ENCODE measurements at places on chromosomes 4 and X.

DNA sequence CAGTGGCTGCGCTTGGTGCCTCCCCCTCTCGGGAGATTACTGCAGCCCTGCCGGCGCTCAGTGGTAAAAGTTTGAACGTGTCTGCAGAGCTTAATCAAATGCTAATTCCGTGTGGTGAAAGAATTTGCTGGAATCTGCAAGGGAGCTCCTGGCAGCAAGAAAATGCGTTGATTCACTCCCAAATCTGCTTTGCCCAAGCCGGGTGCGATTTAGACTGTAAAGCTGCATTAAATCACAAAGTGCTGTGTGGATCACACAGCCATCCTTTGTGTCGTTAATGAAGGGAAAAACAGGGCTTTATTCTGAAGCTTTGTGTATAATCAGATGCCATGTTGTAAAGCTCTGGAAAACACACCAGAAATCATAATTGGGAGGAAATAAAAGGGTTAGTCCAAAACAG lies 444.1 kb downstream of the BCOR start:
- no peak for DNase-seq

GRCh38 chr4:137300776-137301175 lies 231.5 kb downstream of the PCDH18 start:
- no peak for DNase-seq

DNA sequence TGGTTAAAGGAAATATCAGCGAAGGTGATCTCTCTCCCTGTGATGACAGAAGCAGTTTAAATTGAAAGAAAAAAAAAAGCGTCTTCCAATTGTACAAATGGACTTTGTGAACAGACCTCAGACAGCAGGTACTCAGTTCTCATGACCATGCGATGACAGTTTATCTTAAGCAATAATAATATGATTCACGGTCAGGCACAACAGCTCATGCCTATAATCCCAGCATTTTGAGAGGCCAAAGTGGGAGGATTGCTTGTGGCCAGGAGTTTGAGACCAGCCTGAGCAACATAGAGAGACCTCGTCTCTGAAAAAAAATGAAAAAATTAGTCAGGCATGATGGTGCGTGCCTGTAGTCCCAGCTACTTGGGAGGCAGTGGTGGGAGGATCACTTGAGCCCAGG lies 51.0 kb downstream of the RELL1 start:
- DNase-seq = no peak

- no peak for DNase-seq
These were observed 32.0 kb downstream of the PTPN13 start for GRCh38 chr4:86626066-86626465.

DNA sequence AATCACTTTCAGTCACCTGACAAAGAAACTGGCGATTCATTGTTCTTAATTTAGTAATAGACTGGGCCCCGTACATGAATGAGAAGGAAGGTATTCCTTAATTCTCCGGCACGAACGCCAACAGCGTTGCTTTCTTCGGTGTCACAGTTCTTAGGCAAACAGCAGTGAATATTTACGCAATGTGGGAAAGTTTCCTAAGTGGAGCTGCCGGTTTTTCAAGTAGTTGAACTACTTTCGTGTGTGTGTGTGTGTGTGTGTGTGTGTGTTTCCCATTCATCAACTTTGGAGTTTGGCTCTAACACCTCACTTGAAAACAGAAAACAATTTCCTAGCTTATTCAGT lies 651 bp downstream of the NXT2 start:
- DNase-seq = no peak

- DNase-seq = no peak
These were observed 194.7 kb upstream of the TLL1 start for GRCh38 chr4:165678236-165678935.

DNA sequence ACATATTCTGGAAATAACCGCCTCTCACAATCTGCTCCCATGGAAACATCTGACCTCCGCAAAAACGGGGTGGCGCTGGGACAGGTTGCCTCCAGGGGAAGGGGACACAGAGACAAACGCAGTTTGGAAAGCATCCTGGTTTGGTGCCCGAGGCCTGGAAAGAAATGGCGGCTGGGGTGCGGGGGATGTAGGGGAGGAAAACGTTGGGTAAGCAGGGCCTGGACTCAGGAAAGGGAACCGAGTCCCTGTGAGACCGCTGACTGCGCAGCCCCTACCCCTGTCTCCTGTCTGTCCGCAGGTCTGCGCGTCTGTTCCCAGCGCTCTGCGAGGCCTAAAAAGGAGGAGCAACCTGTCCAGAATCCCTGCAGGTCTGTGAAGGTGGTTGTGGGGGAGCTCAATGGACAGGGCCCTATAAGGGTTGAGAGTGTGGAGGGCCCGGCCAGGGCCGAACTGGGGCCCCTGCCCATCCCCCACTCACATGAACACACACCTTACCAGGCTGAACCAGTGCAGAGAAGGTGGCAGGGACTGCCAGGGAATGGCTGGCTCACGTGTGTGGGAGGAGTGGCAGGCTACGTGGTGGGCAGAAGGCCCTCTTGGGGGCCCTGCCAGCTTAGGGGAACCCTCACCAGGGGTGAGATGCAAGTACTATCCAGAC lies 672 bp downstream of the TCEAL3 start:
- DNase-seq = peak; percentile 1

DNA sequence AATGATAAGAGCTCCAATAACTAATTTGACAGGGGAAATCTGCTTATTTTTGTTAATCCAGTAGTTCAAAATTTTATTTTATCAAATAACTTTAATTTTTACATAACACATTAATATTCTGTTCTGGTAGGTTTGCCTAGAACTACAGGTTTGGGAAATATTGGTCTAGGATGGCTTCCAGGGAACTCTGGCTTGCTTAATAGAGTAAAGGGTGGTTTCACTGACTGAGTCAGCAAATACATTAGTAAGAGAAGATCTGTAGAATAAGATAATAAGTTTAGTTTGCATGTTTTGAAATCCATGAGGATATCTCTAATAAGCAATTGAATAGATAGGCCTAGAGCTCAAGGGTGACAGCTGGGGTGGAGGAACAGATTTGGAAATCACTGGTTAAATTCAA lies 500.7 kb downstream of the ZNF674 start:
- DNase-seq = no peak

DNA sequence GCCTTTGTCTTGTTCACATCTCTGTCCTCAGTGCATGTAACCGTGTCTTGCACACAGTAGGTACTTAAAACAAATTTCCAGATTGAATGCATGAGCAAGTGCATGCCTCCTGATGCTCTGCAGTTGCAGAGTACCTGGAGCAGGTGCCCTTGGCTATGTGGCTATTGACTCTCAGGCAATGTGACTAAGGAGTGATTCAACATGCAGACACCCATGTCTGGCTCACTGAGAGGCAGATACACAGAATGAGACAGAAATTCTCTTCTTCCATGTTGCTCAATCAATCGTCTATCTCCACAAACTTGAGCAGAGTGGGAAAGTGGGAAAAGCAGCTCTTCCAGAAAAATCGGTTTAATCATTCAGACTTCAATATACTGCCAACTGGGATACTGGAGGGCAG lies 111.0 kb downstream of the CHRDL1 start:
- no peak for DNase-seq

- no peak for DNase-seq
These were observed 40.0 kb downstream of the PCDH10 start for GRCh38 chr4:133189147-133189517.

DNA sequence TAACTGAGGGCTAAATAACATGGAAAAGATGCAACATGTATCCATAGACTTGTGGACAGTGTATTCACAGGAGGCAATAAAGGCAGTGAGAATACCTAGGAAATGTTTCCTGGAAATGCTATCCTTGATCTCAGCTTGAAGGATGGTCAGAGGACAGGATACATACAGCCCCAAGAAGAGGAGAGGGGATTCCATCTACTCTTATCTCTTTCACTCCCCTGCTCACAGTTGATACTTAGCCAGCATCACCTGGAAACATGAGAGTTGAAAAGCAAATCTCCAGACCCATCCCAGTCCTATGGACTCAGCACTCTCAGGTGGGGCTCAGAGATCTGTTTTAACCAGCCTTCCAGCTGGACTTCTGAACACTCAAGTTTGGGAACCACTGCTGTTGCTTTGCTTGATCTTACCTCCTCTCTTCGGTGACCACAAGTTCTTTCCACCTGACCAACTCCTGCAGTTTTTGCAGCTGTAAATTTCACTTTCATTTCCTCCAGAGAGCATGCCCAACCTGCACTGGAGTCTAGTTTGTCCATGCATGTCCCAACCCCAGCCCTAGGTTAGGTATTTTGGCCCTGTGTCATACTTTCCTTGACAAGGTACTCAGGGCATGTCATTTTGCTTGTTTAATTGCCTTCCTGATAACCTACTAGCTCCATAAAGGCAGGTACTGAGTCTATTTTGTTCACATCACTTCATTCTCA lies 10.4 kb downstream of the RELL1 start:
- DNase-seq = no peak

DNA sequence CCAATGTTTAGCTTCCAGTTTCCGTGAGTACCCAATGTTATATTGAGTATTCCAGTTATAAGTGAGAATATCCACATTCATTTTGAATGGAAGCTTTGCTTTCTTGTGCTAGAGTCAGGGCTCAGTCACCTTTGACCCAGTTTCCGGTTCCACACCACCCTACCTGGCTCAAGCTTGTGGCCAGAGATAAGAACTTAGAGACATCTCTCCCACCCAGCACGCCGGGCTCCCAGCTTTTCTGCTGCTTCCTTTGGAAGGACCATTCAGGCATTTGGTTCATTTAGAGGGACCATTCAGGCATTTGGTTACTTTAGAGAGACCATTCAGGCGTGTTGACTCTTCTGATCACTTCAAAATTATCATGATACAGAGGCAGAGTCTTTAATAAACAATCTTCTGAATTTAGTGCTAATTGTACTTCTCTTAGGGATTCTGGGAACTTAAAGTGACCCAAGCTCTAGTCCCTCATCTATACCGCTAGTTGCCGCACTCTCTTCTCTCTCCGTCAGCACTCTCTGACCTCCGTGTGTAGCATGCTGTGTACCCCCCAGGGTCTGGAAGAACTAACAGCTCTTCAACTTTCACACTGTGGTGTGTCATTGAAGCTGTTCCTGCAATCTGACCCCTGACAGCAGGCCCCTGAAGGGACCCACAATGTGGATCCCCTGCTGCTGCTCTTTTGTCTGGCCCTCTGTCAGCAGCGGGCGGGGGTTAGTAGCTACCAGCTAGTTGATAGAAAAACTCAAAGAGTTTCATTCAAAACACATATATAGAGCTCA lies 943.1 kb downstream of the ARAP2 start:
- no peak for DNase-seq

DNA sequence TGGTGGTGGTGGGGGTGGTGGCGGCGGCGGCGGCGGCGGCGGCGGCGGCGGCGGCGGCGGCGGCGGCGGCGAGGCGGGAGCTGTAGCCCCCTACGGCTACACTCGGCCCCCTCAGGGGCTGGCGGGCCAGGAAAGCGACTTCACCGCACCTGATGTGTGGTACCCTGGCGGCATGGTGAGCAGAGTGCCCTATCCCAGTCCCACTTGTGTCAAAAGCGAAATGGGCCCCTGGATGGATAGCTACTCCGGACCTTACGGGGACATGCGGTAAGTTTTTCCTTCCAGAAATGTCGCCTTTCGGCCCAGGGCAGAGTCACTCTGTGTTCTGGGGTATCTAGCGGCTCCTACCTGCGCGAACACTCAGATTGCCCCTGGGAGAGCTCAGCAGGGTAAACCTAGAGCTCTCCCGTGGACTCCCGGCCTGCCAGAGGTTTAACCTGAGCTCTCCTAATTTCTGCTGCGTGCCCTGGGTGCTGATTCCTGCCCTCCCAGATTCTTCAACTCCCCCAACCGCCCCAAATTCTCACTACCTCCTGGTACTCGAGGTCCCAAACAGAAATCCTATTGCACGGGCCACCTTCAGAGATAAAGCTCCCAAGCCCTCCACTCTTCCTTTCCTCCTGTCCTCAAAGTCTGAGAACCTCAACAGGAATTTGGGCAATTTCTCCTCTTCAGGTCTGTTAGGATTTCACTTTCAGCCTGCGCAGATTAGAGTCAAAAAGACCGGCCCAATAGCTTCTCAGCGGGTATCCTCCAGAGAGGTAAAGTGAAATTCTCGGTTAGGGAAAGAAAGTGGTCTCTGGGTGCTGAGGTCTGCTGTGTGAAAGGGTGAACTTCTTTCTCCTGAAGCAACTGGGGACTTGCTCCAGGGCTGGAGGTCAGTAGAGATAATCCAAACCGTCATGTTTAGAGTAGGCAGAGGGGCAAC lies 2.9 kb downstream of the AR start:
- peak; percentile 1 for DNase-seq

GRCh38 chrX:115390078-115390477 lies 100.6 kb downstream of the LUZP4 start:
- DNase-seq = no peak

DNA sequence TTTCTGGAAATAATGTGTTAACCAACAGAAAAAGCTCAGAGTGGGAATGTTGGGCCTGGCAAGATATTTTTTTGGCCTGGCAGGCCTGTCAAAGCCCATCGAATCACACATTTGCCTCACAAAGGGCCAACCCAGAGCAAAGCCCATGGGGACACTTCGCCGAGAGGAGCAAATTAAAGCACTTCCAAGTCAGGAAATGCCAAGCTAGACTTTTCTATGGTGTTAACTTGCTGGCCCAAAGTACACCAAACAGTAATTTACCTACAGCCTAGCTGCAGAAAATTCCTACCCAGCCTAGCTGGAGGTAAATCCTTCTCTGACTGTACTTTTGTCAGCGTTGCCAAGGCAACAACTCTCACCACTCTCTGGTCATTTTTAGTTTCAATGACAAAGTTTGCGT lies 288.6 kb upstream of the LDB2 start:
- DNase-seq = no peak

GRCh38 chr4:25827897-25828296 lies 34.9 kb downstream of the SEL1L3 start:
- no peak for DNase-seq

DNA sequence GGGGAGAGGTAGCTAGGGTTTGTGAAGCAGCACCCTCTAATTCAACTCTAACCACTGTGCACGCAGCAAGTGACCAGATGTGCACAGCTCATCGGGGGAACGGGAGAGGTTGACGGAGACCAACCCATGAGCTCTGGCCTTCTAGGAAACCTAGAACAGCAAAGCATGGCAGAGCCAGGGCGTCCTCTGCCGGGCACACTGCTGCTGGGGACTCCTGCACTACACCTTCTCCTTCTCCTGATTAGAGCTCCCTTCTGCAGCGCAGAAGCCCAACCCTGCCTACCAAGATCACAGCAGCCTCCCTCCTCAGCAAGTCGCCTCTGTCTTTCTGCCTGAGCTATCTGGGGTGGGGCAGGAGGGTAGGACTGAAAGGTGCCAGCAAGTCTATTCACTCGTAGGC lies 252.3 kb upstream of the PSAPL1 start:
- DNase-seq = no peak

DNA sequence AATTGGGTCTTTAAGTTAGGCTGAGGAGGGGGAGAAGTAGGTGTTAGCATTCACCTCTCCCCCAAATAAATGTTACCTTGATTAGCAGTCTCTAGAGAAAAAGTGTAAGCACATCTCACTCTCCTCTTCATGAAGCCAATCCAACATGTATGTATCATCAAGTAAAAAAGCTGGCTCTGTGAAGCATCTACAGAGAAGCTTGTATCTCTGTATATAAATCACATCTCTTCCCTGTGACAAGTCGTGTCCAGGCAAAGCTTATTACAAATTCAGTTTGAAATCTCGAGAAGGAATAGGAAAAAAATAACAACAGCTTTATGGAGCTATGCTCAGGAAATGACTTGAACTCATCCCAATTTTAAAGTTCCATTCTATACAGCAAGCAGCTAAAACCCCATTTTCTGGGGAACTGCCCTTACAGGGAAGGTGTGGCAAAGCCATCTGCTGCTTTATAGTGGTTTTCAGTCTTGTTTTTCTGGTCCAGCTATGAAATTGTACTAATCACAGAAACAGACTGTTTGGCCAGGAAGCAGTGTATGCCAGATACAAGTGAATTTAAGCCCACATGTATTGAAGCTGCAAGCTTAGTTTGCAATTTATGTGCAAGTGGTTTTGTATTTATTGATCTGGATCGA lies 313.3 kb upstream of the NOCT start:
- DNase-seq = no peak

- DNase-seq = no peak
These were observed 33.7 kb upstream of the VMA21 start for GRCh38 chrX:151363316-151363715.
